Cerebellum (tissue), 4 donors: ENCODE measurements at places on chromosomes 5 and 9.
A peak's percentile ranks its signal among the peaks of the same experiment; 100 is the strongest.

- DNase-seq = no peak
Measured at GRCh38 chr5:155069961-155070360, 56.4 kb downstream of the KIF4B start.

GRCh38 chr5:140835622-140836510, 1.8 kb downstream of the PCDHA7 start:
- DNase-seq = no peak

DNA sequence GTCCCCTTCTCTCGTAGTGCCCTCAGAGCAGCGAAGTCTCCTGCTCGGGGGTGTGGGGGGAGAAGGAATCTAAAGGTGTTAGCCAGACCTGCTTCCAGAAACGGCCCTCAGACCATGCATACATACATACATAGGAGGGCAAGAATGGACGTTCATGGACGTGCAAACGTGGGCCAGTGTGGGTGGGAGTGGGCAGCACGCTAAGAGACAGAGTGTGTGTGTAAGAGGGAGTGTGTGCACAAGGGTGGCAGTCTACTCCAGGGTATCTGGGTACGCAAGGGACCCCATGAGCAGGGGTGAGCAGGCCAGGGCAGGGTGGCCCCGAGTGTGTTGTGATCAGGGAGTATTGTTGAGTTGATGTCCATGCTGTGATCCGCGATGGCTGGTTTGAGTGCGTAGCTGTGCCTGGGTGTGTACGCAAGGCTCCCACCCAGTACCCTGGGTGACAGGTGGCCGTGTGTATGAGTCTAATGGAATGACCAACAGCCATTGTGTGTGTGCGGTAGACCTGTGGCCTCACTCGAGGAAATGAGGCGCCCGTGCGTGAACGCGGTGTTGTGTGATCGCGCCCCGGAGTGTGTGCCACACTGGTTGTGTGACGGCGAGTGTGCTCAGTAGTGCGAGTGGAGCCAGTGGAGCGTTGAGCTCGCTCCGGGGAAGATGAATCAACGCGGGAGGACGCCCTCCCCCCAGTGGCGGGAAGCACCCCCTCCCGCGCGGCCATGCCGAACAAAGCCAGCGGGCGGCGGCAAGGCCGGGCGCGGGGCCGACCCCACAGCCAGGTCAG, 826 bp downstream of the GPRIN1 start:
- no peak for DNase-seq

GRCh38 chr9:78714576-78714975, 417.7 kb downstream of the PSAT1 start:
- no peak for DNase-seq

DNA sequence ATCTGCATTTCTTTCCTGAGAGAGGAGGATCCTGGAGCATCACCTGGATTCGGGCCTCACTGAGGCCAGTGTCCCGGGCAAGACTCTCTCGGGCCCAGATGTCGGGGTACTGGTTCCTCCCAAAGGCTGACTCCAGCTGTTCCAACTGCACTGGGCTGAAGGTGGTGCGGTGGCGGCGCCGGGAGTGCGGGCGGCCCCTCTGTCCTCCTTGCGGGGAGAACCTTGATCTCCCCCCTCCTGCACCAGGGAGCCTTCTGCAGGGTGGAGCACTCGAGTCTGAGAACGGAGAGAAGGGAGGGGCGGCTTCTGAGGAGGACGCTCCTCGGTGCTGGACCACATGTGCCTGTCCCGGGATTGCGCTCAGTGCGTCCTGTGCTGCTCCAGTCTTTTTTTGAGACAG, 2.0 kb downstream of the PROP1 start:
- DNase-seq = no peak

DNA sequence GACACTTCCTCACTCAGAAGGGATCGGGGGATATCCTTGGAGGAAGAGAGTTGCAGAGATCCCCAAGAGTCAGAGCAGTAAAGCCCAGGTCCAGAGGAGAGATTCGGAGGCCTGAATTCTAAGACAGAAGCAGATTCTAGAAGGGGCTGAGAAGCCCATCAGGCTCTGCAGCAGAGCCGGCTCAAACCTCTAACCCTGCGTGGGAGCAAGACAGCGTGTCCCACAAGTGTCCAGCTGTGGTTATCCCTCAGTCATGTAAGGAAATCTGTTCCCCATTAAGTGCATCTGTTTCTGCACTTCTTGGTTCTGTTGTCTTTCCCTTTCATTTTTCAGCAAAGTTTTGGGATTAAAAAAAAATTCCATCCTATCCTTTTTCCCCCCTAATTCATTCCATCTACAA, 4.8 kb upstream of the DIAPH1 start:
- DNase-seq = no peak

- DNase-seq = peak; percentile 57
Measured at GRCh38 chr5:137328463-137328862, 170.7 kb downstream of the SPOCK1 start.

- DNase-seq = peak; percentile 69
Measured at GRCh38 chr9:96654450-96655197, 493 bp downstream of the PRXL2C start.

DNA sequence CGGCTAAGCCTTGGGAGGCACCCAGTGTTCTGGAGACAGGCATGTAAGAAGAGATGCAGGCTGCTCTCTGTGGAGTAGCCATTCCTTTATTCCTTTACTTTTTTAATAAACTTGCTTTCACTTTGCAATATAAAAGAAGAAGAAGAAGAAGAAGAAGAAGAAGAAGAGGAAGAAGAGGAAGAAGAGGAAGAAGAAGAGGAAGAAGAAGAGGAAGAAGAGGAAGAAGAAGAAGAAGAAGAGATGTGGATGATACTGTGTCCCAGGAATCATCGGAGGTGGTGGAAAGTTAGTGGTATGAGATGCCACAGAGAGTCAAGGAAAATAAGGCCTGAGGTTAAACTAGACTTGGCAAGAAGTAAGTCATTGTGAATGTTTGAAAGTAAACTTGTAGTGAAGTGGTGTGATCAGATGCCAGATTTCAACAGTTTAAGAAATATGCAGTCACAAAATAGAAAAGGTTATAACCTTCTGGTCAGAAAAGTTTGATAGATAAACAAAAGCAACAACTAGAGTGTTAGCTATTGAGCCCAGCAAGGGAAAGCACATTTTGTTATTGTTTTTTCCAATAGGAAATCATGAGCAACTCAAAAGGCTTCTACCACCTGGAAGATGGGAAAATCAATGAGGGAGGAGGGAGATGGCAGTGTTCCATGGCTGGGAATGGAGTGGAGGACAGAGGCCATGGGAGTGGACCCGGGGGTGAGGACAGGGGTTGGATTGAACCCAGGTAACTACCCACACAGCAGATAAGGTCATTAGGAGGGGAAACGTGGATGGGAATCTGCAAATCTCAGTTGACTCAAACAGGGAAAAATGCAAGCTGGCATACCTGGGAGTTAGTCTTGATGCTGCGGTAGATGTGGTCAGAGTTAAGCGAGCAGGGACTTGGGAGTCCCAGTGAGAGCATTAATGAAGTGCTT, 16.8 kb downstream of the AOPEP start:
- no peak for DNase-seq

DNA sequence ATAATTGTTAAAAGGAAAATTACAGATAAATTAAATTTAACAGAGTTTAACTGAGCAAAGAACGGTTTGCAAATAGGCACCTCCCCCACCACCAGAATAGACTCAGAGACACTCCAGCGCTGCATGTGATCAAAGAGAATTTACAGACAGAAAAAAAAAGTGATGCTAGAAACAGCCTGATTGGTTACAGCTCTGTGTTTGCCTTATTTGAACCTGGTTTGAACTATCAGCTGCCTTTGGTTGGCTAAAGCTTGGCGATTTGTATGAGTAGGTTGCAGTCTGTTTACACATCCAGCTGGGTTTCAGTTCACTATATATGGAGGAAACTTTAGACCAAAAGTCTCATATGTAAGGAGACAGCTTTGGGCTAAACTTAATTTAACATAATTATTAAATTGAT, 249.1 kb downstream of the ENC1 start:
- no peak for DNase-seq

DNA sequence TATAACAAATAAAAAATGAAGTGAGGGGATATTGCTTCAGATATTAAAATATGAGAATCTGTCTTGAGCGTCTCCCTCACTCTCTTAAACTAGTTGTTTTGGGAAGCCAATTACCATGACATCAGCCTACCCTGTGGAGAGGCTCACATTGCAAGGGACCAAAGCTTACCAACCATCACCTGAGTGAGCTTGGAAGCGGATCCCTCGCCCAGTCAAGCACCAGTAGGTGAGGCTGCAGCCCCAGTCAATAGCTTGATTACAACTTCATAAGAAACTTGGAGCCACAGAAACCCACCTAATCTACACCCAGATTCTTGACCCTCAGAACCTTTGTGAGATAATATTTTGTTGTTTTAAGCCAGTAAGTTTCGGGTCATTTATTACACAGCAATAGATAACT, 206.2 kb downstream of the CEMIP2 start:
- DNase-seq = no peak

DNA sequence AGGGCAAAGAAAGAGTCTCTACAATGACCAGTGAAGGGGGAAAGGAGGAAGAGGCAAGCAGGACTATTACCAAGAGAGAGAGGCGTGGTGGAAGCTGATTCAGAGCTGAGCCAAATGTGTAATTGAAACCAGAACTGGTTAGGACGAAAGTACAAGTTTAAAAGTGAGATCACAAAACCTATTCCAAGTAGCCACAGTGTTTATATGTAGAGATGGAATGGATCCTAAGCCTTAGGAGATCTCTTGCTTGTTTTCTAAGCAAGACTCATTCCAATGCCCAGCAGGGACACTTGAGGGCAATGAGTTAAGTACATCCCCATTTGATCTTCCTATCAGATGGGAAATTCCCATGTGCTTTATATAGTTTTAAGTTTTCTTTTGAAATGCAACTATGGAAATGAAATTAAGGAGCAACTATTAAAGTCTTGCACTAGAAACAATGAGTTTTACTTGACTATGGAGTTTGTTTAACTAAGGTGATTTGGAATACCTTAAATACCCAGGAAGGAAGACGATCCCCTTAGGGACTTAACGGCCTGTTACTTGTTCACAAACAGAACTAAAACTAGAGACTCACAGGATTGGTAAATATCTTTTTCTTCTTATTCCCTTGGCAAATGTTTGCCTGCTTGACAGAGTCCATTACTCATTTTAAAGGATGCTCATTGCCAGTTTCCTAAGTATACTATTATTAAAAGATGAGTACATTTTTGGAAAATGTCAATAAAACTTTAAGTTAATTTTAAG, 51.1 kb upstream of the SNX2 start:
- DNase-seq = no peak
